ENCODE measurements at places on chromosomes 1 and 21. TPM values are rescaled to one million over a fixed set of nuclear protein-coding genes. Genes with fewer than 3 reads are reported as not detected.

Gene FMN2
- polyA plus RNA-seq = 37.7 TPM

Gene WNT3A
- polyA plus RNA-seq = not detected

DNA sequence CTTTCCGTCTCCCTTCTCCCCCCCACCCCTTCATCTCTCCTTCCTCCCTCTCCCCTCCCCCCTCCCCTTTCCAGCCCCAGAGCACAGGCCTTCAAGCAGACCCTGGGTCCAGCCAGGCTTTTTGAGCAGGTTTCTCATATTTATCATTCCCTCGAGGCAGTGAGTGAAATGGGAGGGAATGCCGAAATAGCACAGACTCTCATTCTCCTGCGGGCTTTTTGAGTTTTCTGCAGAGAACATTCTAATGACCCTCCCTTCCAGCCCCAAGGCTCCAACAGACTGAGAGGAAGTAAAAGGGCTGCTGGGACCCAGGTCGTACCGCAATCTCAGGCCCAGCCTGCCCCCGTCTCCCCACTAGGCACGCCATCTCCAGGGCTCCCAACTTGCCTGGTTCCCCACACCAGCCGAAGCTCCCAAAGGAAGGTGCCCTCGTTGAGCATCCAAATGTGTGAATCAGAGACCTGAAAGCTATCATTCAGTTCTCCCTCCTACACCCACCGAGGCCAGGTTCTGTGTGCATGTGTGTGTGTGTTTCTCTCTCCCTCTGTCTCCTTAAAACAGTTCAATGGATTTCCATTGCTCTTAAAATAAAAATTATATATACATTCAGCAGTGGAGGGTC, 22.3 kb downstream of the ACTA1 start:
- no peak for DNase-seq

Gene RHOU
- polyA plus RNA-seq = 23.6 TPM

- DNase-seq = no peak
Observed at GRCh38 chr1:61659061-61659460, 65.9 kb downstream of the TM2D1 start.

DNA sequence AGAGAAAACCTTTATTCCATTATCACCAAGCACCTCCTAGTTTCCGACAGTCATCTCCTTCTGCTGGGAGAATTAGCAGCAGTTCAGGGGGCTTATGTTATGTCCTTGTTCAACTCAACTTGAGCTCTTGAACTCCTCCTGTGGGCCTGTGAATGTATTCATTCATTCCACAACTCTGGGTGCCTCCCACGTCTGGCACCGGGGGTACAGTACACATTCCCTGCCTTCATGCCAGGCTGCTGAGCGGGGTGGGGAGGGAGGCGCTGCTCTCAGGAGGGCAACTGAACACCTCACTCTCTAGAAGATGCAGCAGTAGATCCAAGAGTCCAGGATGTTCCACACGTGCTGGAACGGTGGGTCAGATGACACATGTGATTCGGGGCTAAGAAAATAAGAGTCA, 4.3 kb upstream of the MX2 start:
- no peak for DNase-seq
